ENCODE measurements at places on chromosomes 11 and 22.

- DNase-seq: no peak
Observed at GRCh38 chr11:73158356-73159051, 16.4 kb upstream of the FCHSD2 start.

DNA sequence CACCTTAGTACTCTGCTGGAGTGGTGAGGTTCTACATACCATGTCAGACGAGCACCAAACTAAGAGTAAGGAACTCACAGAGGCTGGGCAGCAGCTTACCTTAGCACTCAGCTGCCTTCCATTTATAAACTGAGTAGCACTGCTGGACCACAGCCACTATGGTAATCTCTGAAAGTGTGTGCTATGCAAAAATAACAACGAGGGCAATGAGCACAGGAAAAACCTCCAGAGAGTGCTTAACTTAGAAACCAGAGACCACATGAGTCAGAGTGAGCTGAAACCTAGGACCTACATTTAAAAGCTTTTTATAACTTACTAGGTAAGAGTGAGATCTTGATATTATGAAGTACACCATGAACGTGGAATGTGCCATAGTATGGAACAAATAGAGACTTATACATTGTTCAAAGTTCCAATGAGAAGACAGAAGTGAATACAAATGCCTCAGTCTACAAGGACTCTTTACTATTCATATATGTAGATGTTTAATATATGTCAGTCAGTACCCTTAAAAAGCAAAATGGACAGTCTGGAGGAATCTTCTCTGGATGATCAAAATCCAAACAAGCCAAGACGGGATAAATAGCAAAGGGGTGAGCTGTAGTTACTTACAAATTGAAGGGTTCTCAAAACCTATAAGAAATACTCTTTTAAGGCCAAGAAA is 17.2 kb upstream of the CD59 start:
- no peak for DNase-seq

DNA sequence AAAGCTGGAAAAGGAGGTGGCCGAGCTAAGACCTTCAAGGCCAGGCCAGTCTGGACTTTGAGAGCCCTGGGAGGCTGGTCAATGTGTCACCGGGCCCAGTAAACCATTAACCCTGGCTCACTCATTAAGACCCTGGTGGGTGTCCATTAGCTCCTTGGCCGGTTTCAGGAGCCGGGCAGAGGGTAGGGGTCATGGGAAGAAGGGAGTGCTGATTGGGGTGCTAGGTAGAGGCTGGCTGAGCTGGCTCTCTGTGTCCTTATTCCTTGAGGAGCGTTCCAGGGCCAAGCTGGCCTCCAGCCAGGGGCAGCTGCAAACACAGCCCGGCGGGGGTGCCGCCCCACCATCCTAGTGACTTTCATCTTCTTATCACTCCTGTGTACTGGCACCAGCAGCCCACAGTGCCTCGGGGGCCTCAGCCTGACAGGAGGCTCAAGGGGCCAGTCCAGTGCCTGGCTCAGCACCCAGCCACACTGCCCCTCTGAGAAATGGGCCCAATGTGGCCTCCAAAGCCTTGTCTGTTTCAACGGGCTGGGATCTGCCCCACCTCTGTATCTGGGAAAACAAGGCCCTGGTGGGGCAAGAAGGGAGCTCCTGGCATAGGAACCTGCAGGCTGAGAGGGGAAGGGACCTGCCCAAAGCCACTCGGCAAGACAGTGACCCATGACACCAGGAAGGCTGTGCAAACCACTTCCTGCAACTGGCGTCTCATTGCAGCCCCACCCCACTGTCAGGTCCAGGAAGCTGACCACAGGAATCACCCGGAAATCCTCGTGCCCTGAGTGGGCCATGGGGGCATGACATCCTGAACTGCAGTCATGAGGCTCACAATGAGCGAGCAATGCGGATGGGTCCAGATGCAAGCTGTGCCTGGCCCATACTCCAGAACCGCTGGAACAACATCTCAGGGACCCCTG is 15.1 kb upstream of the RGL4 start:
- peak; percentile 54 for DNase-seq

DNA sequence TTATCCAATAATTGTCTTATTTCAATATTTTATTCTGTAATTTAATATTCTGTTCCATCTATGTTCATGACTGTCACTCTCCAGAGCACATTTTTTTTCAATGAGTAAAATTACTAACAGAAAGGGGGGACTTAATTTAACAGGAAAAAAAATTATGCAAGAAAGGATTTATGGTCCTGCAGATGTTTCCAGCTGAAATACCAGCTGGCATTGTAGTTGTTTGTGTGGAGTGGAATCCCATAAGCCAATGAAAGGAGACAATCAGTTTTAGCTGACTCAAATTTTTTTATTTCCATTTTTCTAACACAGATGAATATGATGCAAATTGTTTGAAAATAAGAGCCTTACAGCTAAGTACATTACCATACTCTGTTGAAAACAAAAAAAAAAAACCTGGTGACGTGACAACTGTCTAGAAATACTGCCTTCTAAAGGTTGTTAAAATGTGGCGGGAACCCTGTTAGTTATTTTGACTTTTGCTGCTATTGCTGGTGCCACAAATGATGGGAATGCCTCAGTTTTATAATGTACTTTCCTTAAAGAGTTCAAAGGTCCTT is 389.1 kb downstream of the ETS1 start:
- no peak for DNase-seq

- DNase-seq: no peak
Observed at GRCh38 chr11:75428281-75428724, 4.7 kb downstream of the KLHL35 start.

- no peak for DNase-seq
Observed at GRCh38 chr11:46391186-46391577, 394 bp downstream of the CHRM4 start.

DNA sequence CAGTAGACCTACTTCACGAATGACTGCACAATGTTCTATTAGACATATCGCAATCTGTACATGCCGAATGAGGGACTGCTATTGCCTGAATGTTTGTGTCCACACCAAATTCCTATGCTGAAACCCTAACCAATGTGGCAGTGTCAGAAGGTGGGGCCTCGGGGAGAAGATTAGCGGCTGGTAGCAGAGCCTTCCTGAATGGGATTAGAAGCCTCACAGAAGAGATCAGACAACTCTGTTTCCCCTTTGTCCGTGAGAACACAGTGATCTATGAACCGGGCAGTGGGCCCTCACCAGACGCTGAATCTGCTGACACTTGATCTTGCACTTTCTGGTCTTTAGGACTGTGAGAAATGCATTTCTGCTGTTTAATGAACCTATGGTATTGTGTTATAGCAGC is 33.1 kb downstream of the LRFN4 start:
- no peak for DNase-seq

- no peak for DNase-seq
Observed at GRCh38 chr11:9774591-9775397, 110.9 kb downstream of the SWAP70 start.

DNA sequence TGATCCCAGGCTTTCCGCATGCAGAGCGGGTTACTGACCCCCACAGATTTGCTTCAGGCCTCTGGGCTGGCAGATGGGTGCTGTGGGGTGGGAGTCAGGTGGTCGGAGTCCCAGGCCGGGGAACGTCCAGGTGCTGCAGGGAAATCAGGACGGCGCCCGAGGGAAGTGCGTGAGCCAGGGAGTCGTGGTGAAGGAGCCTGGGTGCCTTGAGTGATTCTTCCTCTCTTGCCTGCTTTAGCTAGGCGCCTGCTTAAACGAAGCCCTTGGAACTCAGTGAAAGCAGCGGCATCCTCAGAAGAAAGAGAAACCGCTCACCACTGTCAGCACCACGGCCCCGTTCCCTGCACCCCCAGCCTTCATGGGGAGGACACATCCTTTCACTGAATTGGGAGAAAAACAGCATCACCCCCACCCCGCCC is 455.6 kb downstream of the BRD1 start:
- no peak for DNase-seq

- DNase-seq: no peak
Observed at GRCh38 chr11:117421476-117421875, 93.8 kb downstream of the CEP164 start.

DNA sequence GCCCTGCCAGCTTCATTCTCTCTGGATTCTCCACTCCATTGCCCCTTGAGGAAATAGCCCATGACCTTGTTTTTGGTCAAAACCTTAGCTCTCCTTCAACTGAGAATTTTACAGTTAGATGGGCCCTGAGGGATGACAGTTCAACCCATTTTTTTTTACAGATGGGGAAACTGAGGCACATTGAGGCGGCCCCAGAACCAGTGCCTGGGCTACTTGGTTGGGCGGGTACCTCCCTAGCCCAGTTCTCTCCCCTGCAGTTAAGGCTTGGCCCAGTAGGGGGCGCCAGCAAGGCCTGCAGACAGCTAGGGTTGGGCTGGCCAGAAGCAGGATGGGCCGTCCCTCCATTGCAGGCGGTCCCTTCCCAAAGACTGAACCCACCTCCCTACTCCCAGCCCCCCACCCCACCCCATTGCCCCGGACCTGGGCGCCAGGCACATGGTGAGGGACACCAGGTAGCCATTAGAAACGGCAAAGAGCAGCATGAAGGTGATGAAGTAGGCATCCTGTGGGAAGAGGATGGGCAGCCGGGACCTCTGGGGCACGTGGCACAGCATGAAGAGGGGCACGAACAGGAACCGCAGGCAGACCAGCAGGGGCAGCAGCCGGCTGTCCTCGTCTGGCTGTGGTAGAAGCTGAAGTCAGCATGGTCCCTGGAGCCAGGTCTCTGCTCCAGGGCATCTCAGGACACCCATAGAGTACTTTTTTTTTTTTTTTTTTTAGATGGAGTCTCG is 7.6 kb downstream of the SLC29A2 start:
- peak; percentile 45 for DNase-seq

DNA sequence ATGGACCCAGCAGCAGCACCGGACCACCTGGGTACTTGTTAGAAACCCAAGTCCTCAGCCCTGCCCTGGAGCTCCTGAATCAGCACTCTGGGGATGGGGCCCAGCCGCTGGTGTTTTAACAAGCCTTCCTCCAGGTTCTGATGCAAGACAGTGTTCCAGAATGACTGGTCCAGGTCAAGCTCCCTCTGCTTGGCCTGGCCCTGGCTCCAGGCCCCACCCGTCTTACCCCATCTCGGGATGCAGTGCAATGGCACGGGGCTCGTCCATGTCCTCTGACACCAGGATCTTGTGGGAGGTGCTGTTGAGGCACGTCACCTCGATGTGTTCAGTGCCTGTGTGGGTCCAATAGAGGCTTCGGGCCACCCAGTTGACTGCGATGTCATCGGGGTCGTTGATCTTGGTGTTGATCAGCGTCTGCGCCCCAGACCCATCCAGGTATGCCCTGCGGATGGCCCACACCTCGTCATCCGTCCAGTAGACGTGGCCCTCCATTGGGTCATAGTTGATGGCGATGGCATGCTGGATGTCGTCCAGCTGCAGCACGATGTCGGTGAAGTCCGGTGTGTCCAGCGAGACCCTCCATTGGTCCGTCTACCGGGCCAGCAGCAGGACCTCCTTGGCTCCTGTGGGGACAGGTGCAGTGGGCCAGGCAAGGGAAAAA is 140.3 kb downstream of the CRYBB2 start:
- no peak for DNase-seq
